Activated CD8-positive, alpha-beta T cell treated with anti-CD3 and anti-CD28 coated beads, Interleukin-2, amount 10 ng/mL, durations not matched to agents 7 days and 5 days (primary cell): ENCODE measurements at places on chromosomes 1 and 21. TPM values are rescaled to one million over a fixed set of nuclear protein-coding genes. Genes with fewer than 3 reads are reported as not detected.
A peak's percentile ranks its signal among the peaks of the same experiment; 100 is the strongest.

GRCh38 chr1:156608981-156609380 is 7.7 kb upstream of the GPATCH4 start:
- H3K27me3 ChIP-seq, result peaks cover 18% of the 10 kb centered on the region
- peak; percentile 79 for DNase-seq
- no peaks in the 10 kb centered on the region for H3K36me3 ChIP-seq
- no peak overlapping the region for H3K4me3 ChIP-seq

GRCh38 chr21:18711662-18712061 is 308.1 kb upstream of the TMPRSS15 start:
- H3K27me3 ChIP-seq, result no peaks in the 10 kb centered on the region
- no peaks in the 10 kb centered on the region for H3K4me1 ChIP-seq
- H3K4me3 ChIP-seq, result no peak overlapping the region
- H3K36me3 ChIP-seq, result no peaks in the 10 kb centered on the region

The ARHGAP30 gene
- 277 TPM for total RNA-seq

The PLEKHA6 gene
- 0.26 TPM for total RNA-seq

- peaks cover 6% of the 10 kb centered on the region for H3K27me3 ChIP-seq
- H3K36me3 ChIP-seq, result peaks cover 2% of the 10 kb centered on the region
- H3K4me1 ChIP-seq, result peaks cover 10% of the 10 kb centered on the region
- H3K4me3 ChIP-seq, result no peak overlapping the region
Measured at GRCh38 chr1:108678706-108679105, 13.4 kb upstream of the PRPF38B start.

DNA sequence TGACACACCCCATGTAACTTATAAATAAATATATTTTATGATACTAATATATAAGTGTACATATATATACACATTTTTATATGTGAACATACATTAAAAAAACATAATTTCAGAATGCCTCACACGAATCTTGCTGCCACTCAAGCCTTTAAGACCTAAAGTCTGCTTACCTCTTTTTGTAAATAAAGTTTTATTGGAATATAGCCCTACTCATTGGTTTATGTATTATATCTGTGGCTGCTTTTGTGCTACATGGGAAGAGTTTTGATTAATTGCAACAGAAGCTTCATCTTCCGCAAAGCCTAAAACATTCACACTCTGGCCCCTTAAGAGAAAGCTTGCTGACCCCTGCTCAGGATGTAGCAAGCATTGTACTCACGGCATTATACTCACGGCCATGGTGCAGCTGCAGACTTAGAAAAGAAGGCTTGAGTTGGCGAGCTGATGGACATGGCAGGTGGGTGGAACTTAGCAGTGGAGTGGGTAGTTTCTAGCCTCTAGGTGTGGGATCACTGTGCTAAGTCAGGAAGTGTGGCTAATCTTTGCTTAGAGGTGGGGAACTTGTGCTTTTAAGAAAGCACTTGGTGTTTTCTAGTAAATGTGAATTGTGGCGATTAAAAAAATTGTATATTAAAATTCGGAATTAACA is 80.8 kb downstream of the DYRK1A start:
- H3K4me1 ChIP-seq, result peaks cover 45% of the 10 kb centered on the region
- DNase-seq, result no peak
- H3K27ac ChIP-seq, result peak overlapping the region; percentile 21

GRCh38 chr1:24737368-24738117 is 7.7 kb upstream of the CLIC4 start:
- no peak overlapping the region for H3K4me3 ChIP-seq
- no peaks in the 10 kb centered on the region for H3K36me3 ChIP-seq
- H3K4me1 ChIP-seq, result peaks cover 15% of the 10 kb centered on the region
- peaks cover 4% of the 10 kb centered on the region for H3K27me3 ChIP-seq
- DNase-seq, result no peak
- H3K27ac ChIP-seq, result no peak overlapping the region

The ADAMTS4 gene
- 2.1 TPM for total RNA-seq

GRCh38 chr1:244083383-244083943 is 32.4 kb downstream of the ZBTB18 start:
- no peaks in the 10 kb centered on the region for H3K36me3 ChIP-seq
- no peaks in the 10 kb centered on the region for H3K4me1 ChIP-seq
- DNase-seq, result no peak
- H3K27me3 ChIP-seq, result peaks cover 13% of the 10 kb centered on the region
- no peak overlapping the region for H3K4me3 ChIP-seq

DNA sequence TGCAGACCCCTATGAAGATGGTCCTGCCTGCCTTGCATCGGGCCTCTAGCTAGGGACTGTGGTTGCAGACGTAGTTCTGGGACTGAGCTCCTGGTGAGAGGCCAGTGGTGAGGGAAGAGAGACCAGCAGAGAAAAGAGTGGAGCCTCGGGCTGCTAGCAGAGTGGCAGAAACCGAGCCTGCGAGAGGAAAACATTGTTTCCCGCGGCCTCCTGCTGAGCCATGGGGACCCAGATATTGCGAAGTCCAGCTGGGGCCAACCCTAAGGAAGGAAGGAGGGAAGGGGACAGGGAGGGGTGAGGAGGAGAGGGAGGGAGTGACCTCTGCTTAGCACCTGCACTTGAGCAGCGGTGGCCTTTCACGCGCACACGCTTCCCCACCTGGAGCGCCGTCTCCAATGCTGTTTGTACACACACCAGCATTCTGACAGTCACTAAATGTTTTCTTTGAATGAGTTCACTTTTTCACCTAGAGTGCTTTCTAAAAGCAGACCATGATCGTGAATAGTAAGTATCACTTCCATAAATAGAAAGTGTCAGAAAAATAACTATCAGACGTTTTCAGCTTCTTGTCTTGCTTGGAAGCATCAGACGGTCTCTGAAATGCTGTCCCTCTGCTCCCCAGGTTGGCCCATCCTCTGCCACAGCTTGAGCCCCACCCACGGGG is 2.5 kb upstream of the FNDC10 start:
- peaks cover 2% of the 10 kb centered on the region for H3K27me3 ChIP-seq
- H3K36me3 ChIP-seq, result no peaks in the 10 kb centered on the region
- peaks cover 27% of the 10 kb centered on the region for H3K4me1 ChIP-seq
- no peak overlapping the region for H3K27ac ChIP-seq
- no peak overlapping the region for H3K4me3 ChIP-seq

The PCNX2 gene
- 18.6 TPM for total RNA-seq

- no peak for DNase-seq
- no peaks in the 10 kb centered on the region for H3K27me3 ChIP-seq
- peaks cover 8% of the 10 kb centered on the region for H3K36me3 ChIP-seq
- peaks cover 8% of the 10 kb centered on the region for H3K4me1 ChIP-seq
- H3K27ac ChIP-seq, result no peak overlapping the region
Measured at GRCh38 chr1:35924838-35925237, 6.1 kb upstream of the AGO3 start.

- peaks cover 24% of the 10 kb centered on the region for H3K36me3 ChIP-seq
- peak; percentile 19 for DNase-seq
- H3K4me3 ChIP-seq, result peak overlapping the region; percentile 85
- H3K27ac ChIP-seq, result peak overlapping the region; percentile 87
- peaks cover 43% of the 10 kb centered on the region for H3K4me1 ChIP-seq
Measured at GRCh38 chr1:1889090-1889750, 1.7 kb downstream of the GNB1 start.

The TNNT2 gene
- not detected for total RNA-seq

- no peaks in the 10 kb centered on the region for H3K36me3 ChIP-seq
- DNase-seq, result no peak
- peaks cover 6% of the 10 kb centered on the region for H3K4me1 ChIP-seq
- H3K27ac ChIP-seq, result no peak overlapping the region
Measured at GRCh38 chr1:205959789-205960188, 16.5 kb upstream of the SLC26A9 start.

The GJA9 gene
- total RNA-seq, result not detected

- DNase-seq, result no peak
- no peaks in the 10 kb centered on the region for H3K36me3 ChIP-seq
- no peaks in the 10 kb centered on the region for H3K4me1 ChIP-seq
- no peaks in the 10 kb centered on the region for H3K27me3 ChIP-seq
- no peak overlapping the region for H3K4me3 ChIP-seq
- H3K27ac ChIP-seq, result no peak overlapping the region
Measured at GRCh38 chr1:215603319-215603718, 36.2 kb downstream of the KCTD3 start.

GRCh38 chr1:193348769-193349535 is 162.5 kb upstream of the B3GALT2 start:
- no peaks in the 10 kb centered on the region for H3K4me1 ChIP-seq
- no peaks in the 10 kb centered on the region for H3K27me3 ChIP-seq
- H3K36me3 ChIP-seq, result no peaks in the 10 kb centered on the region
- DNase-seq, result no peak

The CD160 gene
- total RNA-seq, result 3.1 TPM
